Inflammatory macrophage treated with lipopolysaccharide for 1 hour (primary cell): ENCODE measurements at places on chromosomes 12 and 14.

DNA sequence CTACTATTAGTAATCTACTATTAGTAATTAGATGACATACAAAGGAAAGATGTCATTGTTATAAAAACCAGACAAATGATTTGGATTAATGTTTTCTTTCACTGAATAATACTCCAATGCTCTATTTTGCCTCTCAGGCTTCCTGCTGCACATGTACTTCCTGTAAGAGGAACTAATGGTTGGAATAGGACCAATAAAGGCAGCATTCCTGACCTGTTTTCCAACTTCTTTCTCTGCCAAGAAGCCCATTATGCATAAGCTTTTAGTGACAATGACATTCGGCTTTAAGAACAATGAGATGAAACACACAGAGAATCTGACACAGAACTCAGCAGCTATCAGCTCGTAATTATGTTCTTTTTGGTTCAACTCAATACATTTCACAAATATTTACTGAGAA is 5.2 kb upstream of the C12orf56 start:
- DNase-seq = no peak

- DNase-seq = no peak
These were observed 25.9 kb downstream of the SPX start for GRCh38 chr12:21551841-21552465.

DNA sequence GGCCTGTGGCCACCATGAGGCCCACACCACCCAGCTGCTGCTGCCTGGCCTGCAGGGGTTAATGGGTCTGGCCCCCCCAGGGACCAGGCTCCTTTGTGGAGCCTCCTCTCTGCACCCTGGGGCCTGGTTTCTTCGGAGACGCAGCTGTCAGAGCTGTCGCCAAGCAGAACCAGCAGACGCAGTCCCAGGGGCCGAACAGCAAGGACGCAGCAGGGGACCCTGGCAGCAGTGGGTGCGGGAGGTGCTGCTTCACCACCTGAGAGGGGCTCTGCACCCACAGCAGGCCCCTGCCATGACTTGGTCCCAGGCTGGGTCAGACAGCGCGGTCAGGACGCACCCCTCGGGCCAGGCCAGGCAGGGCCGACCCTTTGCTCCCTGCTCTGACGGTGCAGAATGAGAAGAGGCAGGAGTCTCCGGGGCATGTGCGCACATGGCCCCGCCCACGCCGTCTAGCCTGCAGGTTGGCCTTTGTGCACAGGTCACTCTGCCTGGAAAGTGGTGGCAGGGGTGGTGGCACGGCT is 30.5 kb downstream of the JAG2 start:
- no peak for DNase-seq

GRCh38 chr12:120346681-120347080 is 19.1 kb upstream of the PLA2G1B start:
- no peak for DNase-seq
